ENCODE measurements at places on chromosomes 5 and 9.

GRCh38 chr5:78543916-78544315 is 104.7 kb downstream of the LHFPL2 start:
- DNase-seq, result no peak

- DNase-seq, result no peak
Measured at GRCh38 chr5:33840927-33841547, 50.8 kb downstream of the ADAMTS12 start.

- DNase-seq, result no peak
Measured at GRCh38 chr9:91515074-91515687, 91.5 kb upstream of the NFIL3 start.

GRCh38 chr9:129319076-129319937 is 141.2 kb upstream of the IER5L start:
- peak; percentile 73 for DNase-seq

DNA sequence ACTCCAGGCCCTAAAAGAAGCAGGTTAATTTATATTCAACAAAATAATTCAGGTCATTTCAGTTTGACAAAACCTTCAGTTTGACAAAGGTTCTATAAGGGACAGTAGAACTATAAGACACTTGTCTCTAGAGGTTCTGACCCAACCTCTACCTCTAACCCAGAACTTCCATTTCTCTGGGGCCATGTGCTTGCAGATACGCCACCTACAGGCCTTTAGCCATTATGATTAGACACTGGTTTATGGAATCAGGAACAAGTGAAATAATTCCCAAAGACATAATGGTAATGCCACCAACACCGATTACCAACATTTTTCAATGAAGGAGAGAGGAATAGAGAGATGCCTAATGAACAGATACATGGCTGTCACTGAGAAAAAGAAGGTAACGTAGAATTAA is 733.9 kb downstream of the PRELID2 start:
- no peak for DNase-seq

- DNase-seq, result no peak
Measured at GRCh38 chr5:120771202-120771601, 307.1 kb downstream of the PRR16 start.

- DNase-seq, result no peak
Measured at GRCh38 chr5:75668977-75669689, 48.1 kb downstream of the POC5 start.

GRCh38 chr5:1380011-1380817 is 35.3 kb upstream of the CLPTM1L start:
- peak; percentile 29 for DNase-seq

- DNase-seq, result no peak
Measured at GRCh38 chr9:70563431-70564204, 149.2 kb upstream of the KLF9 start.

DNA sequence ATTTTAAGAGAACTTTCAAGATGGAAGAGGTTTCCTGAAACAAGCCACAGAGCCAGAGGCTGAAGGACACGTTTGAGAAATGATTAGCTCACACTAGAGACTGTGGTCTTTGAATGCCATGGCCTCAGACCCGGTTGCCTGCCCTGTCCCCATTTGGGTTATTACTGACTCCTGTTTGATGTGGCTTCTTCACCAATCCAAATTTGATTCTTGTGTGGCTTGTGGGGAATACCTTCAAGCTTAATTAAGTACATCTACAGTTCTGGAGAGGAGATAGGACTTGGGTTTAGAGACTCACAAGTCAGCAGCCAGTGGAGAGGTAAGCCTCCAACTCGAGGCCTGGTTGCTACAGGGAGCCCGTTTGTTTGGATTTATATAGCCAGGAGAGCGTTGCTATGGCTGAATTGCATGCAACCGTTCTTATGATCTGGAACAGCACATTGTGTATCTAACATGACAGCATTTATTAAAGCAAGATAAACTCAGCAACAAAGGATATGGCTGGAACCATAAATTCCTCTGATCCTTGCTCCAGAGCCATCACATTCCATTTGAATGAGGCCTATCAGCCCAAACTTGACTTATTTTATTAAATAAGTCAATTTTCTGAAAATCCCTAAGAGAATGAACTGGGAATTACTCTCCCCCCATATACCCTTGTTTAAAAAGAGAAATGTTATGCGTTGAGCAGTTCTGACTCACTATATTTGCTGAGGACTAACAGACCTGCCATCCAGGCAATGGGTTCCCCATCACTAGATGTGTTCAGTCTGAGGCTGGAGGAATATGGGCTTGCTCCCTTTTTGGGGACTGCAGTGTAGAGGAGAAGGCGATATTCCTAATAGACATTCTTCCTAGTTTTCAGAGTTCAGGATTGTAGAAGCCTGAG is 88.4 kb upstream of the TNFSF8 start:
- no peak for DNase-seq

DNA sequence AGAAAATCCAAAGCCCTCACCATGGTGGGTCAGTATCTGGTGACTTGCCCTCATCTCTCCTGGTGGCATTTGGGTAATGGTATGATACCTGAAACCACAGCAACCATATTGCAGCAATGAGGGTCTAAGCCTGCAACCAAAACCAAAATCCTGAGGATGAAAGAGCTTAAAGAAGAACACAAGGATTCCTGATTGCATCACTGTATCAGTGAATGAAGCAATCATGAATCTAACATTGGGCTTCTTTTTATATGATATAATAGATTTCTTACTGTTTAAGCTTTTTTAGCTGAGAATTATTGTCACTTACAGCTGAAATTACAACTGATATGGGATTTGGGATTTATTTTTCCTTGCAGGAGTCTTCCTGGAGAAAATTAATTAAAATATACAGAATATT is 269.9 kb downstream of the MEF2C start:
- DNase-seq, result no peak

- DNase-seq, result no peak
Measured at GRCh38 chr9:107504585-107505455, 15.3 kb upstream of the KLF4 start.

DNA sequence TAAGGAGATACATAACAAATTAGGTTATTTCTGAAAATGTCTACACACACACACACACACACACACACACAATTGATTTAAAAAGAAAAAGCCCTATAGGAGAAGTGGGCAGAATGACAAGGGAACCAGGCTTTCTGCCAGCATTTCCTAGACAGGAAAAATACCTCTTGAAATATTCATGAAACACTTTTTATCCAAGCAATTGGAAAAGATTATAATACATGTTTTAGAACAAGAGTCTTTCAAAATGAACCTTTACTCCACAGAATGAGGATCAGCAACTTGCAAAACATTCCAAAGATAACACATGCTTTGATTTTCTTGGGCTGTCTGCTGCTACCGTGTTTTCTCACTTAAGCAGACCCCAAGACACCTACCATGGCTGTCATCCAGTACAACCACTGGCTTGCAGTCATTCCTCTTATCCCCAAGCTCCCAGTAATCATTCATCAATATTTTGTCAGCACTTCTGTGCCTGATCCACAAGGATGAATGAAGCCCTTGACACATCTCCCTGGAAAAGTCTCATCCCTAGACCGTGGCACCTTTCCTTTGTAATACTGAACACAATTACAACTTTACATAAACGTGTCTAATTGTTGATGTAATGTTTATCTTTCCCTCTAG is 717.1 kb upstream of the ZNF608 start:
- no peak for DNase-seq

DNA sequence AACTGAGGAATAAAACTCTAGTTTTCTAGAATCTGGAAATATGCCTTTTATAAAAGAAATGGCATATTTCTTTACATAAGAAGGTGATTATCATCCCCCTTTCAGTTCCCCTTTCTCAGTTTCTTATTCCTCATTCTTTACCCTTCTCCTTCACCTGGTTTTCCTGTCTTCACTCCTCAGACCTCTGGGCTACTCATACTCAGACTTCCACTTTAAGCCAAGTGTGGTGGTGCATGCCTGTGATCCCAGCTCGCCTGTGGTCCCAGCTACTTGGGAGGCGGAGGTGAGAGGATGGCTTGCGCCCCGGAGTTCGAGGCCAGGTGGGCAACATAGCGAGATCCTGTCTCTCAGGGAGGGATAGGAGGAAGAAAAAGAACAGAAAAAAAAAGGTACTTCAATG is 57.2 kb downstream of the RANBP6 start:
- no peak for DNase-seq

DNA sequence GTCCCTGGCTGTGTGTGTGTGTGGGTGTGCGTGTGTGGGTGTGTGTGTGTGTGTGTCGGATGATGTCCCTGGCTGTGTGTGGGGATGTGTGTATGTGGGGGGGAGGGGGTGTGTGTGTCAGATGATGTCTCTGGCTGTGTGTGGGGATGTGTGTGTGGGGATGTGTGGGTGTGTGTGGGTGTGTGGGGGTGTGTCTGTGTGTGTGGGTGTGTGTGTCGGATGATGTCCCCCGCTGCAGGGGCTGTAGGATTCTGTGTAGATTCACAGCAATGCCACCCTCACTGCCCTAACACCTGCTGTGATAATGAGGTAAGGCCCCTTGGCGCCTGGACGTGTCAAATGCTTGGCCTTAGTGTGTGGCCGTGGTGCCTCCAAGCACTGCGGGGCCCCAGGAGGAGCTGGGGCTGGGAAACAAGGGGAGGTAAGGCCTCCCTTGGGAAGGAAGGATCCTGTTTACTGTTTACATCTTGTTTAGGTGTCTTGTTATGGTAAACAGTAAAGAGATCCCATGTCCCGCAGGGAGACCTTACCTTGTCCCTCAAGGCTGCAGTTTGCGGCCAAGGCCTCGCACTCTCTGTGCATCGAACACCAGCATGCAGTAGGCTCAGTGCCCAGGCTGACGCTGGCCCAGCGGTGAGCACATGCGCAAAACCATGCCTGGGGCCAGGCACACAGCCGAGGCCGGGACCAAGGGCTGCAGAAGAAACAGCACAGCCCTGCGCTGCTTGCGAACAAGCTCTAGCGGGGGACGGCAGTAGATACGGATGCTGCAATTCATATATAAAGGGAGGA is 24.1 kb downstream of the AHRR start:
- DNase-seq, result peak; percentile 64

DNA sequence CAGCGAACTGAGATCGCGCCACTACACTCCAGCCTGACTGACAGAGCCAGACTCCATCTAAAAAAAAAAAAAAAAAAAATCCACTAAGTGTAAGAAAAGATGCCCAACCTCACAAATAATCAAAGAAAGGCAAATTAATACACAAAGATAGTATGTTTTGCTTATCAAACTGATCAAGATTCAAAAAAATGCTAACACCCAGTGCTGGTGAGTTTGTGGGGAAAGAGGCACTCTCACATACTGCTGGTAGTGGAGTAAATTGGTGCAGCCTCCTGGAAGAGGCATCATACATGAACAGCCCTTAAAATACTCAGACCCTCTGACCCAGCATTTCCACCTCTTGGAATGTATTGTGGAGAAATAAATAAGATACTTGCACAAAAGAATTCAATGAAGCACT is 70.2 kb upstream of the LMX1B start:
- no peak for DNase-seq

GRCh38 chr5:144076521-144077083 is 93.9 kb downstream of the YIPF5 start:
- DNase-seq, result no peak

DNA sequence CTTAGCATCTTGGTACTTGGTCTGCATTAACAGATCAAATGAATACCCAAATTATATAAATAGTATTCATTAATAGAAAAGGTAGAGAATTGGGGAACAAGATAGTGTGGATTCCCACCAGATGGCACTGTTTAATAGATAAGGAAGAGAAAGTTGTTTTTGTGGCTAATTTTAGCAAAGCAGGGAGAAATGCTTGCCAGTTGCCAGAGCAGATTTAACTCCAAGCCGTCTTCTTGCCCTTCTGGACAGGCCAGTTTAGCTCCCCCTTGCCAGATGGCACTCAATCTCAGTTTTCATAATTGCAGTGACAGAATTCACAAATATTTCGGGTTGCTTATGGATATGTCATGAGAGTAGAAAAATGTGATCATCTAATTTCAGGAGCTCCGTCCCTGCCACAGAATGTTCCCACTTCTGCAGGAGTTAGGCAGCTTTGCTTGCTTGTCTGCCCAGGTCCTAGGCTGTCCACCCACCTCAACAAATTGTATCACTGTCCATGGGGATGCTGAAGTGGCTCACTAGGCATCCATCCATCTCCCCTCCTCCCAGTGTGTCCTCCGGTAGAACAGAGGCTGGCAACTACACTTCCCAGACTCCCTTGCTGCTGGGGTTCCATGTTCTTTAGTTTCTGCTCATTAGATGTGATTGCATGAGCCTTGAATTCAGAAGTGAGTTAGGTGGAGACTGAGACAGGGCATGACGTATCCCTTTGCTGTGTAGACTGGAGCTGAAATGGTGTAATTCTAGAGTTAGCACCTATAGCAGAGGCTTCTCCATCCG is 11.8 kb upstream of the HEXB start:
- DNase-seq, result peak; percentile 65

GRCh38 chr5:139633295-139634027 is 14.7 kb upstream of the CXXC5 start:
- peak; percentile 80 for DNase-seq

DNA sequence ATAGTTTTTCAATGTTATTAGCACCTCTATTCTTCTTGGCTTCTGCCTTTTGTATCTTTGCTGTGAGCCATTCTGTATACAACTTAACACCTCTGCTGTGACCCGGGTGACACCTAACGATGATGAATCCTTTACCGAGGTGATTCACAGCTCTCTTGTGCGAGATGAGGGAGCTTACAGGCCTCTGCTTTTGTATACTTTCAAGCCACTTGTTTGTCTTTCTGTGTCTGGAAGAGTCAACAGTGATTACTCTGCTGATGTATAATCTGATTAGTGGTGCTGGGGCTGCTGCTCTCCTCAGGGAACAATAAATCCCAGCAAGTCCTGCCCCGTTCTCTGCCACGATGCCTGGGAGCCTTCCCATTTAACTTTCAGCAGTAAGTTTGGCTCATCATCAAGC is 442.9 kb upstream of the SGCD start:
- peak; percentile 37 for DNase-seq

DNA sequence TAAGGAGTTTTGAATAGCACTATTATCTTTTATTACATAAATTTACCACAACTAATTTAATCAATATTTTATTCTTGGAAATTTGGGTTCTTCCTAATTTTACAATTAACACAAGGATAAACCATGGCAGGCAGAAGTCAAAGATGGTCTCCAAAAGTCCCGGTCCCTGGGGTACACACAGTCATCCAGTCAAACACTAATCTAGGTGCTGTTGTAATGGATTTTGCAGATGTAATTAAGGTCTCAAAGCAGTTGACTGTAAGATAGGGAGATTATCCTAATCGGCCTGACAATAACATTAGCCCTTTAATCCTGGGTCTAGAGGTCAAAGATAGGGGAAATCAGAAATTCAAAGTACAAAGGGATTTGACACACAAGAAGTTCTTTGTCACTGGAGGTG is 57.5 kb upstream of the HTR1A start:
- no peak for DNase-seq

DNA sequence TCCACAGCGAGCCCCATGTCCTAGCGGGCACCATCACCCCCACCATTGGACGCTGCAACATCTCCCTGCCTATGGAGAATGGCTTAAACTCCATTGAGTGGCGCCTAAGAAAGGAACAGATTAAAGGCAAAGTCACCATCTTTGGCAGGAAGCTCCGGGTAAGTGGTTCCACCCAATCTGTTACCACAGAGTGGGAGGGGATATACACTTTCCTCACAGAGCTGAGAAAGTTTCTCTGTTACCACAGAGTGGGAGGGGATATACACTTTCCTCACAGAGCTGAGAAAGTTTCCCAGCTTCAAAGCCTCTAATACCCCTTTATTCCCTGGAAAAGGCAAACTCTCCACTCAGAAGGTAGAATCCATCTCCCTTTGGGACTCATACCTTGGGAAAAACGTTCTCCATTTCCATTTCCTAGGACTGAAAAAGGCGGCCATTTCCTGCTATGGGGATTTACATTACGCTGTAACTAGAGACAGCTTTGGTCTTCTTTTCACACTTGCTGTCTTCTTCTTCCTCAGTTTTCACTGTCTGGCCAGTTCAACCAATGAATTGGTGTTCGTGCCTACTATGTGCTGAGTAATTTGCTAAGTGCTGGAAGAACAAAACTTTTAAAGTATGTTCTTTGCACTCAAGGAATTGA is 63.4 kb upstream of the WWC1 start:
- no peak for DNase-seq

Measured in SK-N-DZ (cell line).